T47D (cell line): ENCODE measurements at places on chromosomes 5 and 9.

- no peak for DNase-seq
These were observed 284.4 kb upstream of the DAP start for GRCh38 chr5:11045411-11045810.

DNA sequence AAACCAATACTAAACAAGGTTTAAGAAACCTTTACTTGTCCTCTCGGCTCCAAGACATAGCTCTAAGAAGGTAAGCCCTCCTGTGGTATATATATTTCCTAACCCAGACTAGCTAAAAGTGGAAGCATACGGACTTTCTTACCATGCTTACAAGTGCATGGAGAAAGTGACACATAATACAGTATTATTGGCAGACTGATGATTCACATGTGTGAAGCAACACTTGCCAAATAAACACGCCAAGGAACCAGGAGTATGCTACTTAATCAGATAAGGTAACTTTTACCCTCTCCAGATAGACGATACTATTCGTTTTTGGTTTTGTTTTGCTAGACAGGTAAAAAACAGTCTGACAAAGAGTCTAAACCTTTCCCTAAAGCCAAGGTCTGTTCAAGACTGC is 264.1 kb downstream of the MLLT3 start:
- no peak for DNase-seq

DNA sequence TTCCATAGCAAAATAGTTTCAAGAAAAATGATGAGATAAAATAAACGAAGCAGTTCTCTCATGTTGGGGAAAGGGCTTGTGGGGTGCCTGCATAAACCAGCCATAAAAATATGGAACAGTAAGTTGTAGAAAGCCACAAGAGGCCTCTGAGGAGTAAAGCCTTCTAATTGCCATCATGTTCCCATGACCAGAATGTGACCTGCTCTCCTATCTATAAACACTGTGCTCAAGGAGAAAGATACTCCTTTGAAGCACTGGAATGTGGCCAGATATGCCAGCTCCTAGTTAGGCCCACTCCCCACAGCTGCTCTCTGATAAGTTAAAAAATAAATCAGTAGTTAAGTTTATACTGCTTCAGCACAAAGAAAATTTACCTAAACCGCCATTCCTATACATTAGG is 65.8 kb downstream of the SETX start:
- DNase-seq: no peak

DNA sequence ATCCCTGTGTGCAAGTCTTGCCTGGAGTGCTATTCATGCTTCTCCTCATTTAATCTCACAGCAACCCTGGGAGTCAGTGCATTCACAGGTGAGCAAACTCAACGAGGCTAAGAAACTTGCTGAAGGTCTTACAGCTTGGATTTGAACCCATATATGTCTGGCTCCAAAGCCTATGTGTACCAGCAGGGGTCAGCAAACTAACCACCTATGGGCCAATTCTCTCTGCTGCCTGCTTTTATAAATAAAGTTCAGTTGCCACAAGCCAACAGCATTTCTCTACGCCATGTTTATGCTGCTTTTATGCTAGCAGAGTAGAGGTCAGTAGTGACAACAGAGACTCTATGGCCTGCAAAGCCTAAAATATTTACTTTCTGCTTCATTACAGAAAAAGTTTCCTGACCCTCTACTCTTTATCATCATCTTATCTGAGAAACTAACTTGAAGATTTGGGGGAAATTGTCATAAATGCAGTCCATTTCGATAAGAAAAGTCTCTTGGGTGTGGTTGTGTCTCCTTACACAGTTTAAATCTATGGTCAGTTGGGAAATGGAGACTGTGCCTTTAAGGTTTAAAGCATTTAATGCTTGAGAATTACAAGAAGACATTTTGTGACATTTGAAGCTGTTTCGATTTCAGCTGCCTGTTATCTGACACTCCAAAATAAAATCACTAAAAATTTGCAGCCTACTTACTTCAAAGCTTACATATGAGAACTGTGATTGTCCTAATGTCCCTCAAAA is 137.7 kb downstream of the PRELID2 start:
- no peak for DNase-seq

DNA sequence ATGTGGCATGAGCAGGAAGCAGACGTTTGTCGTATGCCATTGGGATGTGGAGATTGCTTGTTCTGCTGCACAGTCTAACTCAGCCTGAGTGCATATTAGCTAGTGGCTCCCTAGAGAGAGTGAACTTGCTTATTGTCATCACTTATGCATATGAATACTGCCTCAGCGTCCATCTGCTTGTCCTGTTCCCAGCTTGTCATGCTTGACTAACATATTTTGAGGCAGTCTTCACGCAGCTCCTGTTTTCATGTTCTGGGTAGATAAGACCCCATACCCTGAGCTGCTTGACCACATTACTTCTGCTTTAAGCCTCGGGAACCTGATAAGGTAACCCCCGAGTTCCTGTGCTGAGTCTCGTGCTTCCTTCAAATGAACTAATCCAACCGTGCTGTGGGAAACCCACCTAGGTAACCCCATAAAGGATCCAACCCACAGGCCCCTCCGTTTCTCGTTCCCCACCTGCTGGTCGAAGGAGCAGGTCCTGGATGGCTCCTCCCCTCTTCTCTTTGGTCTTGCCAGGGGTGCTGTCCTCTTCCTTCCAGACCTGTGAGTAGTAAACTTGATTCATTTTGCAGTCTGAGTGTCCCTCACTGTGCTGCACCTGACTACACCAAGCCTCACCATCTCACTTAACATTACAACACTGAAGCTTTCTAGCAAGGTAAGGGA is 25.0 kb downstream of the ANKRD33B start:
- no peak for DNase-seq
